ENCODE measurements at places on chromosomes 2 and 18.

DNA sequence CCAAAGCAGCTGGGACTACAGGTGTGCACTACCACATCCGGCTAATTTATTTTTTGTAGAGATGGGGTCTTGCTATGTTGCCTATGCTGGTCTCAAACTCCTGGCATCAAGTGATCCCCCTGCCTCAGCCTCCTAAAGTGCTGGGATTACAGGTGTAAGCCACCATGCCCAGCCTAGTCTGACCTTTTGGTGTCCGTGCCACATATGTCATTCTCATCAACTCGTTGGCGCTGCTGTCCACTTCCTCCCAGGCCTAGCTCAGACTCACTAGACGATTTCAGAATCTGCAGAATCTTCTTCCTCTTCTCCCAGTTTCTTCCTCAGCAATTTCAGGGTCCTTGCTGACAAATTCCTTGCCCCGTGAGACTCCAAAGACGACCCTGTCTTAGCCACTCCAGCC lies 39.8 kb upstream of the DNMT3A start:
- DNase-seq = no peak

DNA sequence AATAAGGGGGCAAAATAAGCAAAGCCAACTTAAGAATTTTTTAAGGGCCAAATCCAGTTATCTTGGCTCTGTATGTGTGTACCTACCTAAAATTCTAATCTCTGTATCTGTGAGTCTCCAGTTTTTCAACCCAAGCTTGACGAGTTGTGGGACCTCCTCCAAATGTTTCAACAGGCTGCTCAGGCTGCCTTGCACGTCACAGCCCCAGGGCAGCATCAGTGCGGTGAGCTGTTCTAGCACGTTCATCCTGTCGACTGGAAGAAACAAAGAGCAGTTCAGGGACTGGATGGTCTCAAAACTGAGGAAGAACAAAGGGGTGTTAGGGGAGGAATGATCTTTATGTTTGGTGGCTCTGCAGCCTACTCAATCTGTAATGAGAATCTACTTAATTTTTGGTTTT lies 29.4 kb downstream of the NLRC4 start:
- no peak for DNase-seq

GRCh38 chr18:65091744-65092329 lies 659.0 kb upstream of the CDH7 start:
- DNase-seq = no peak

GRCh38 chr2:29687121-29687520 lies 234.3 kb downstream of the ALK start:
- DNase-seq = no peak

- DNase-seq = no peak
Observed at GRCh38 chr18:57621246-57621604, 411 bp downstream of the NARS1 start.
